Caki2 (cell line): ENCODE measurements at places on chromosomes 5 and 9.

DNA sequence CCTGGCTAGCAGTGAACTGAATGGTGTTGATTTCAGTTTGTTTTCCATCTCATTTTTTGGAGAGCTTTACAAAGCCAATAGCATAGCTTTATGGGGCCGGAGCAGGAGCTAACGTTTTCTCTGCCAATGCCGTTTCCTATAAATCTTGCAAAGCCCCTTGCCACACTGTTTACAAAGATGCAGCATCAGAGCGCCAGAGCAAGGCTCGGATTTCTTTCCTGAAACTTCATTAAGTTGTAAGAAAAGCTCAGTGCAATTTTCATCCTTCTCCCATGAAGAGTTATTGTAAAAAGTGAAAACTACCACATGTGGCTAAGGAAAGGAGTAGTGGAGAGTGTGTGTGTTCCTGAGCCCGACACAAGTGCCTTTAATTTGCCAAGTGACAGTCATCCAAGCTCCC, 178.2 kb upstream of the GDNF start:
- no peak for DNase-seq

DNA sequence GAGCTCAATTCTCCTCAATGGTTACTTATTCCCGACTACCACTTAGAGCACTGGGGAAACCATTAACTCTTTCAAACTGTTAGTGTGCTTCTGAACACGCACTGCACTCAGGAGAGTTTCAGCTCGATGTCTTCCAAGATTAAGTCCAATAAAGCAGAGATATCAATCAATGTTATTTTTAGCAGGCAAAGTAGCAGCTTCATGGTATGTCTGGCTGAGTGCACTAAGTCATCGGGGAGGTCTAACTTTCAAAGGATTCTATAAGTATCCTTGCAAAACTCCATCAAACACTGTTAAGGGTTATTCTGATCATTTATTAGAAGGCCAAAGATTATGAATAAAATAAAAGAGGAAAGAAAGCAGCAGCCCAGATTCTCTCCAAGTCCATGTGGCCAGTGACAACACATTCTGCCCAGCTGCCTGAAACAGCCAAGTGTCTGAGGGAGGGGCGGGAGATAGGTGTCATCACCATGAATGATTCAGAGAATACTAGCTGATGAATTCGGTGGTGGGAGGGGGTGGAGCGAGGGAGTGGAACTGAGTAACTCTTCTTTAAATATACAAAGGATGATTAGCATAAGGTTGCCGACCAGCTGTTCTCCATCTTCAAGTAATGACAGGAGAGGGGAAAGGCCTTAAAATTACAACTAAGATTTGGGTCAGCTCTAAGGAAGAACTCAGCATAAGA, 21.3 kb downstream of the NREP start:
- peak; percentile 46 for DNase-seq

- no peak for DNase-seq
Measured at GRCh38 chr5:124686239-124687004, 60.0 kb downstream of the ZNF608 start.

DNA sequence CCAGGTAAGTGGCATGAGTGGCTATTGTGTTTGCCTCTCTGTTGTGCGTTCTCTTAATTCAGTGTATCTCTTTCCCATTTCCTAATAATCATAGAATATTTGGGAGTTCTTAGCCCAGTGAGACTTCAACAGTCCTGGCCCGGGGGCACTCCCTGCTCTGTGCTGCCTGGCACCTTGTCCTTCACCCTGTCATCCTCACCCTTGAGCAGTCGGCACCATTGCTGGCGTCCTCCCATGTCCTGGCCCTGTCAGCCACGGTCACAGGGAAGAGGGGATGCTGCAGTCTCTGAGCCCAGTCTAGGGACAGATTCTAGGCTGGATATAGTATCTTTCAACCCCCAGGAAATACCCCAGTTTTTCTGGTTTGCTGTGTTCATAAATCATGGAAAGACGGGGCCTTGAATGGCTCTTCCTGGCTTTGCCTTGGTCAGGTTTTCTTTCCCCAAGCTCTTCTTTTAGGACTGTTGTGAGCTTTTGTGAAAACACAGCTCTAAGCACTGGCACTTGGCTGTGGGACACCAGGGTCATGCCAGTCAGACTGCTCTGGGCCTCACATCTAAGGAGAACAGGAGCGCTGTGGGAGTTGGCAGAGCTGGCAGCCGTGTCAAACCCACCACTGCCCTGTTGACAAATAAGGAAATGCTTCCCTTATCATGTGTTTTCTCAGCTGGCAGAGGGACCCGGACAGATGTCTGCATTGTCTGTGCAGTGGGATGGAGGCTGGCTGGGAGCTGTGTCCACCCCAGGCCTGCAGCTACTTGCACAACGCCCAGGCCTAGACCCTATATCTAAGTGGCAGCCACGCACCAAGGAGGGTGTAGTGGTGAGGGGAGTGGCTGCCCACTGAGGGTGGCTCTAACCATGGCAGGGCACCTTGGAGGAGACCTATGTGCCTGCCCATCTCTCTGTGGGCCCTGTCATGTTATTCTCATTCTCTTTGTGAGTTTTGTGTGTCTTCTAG, 378.6 kb downstream of the ICE1 start:
- DNase-seq, result no peak

DNA sequence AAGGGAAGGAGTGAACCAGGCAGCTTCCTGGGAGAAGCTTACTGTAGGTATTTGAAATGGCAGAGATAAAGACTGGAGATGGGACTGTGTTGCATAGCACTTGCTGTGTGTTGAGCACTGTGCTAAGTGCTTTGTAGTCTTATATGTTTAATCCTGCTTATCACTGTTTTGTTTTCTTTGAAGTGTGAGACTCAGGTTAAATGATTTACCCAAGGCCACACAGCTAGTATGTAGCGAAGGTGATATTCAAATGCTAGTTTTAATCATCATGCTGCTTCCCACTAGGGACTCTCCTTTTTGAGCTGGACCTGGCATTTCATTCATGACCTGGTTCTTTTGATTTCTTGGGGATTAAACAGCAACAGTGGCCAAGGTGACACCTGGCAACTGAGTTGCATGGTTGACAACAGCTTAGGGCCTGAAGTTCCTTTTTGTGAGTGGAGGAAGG, 35.3 kb upstream of the SPRY4 start:
- peak; percentile 48 for DNase-seq

DNA sequence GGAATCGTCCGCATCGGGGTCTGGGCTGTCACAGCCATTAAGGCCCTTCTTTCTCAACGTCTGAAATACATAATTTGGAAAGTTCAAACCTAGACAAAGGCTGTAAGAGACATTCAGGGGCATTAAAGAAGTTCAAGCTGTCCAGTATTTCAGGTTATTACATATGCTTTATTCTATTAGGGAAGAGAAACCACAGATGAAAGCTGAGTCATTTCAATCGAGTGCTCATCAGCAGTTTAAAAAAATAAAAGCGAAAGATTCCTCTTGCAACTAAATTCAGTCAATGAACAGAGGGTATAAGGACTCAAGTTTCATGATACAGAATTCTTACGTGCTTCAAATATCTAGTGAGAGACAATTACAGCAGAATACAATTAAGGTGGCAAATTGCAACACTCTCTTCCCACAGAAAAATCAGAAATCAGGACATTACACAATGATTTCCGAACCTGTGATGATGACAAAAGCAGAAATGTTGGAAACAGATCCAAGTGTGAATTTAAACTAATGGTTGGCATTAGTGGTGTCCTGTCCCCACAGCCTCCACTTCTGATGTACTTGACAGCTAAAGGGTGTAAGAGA, 121.6 kb downstream of the MEF2C start:
- no peak for DNase-seq

DNA sequence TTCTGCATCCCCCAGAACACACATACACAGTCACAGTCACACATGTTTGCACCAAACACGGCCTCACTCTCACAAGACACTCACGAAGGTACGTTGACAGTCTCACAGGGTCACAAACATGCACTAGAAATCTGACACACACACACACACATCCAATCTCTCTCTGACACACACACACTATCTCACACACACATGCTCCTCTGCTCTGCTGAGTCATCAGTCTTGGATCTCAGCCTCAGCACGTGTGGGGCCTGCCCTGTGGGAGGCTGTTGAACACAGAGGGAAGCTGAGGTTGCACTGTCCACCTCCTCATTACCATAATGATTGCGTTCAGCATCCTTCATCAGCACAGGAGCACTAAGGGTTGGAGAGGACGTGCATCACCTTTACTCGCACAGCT, 188.8 kb downstream of the MTRR start:
- peak; percentile 8 for DNase-seq

- DNase-seq, result no peak
Measured at GRCh38 chr9:122988920-122989621, 44.4 kb upstream of the GPR21 start.

DNA sequence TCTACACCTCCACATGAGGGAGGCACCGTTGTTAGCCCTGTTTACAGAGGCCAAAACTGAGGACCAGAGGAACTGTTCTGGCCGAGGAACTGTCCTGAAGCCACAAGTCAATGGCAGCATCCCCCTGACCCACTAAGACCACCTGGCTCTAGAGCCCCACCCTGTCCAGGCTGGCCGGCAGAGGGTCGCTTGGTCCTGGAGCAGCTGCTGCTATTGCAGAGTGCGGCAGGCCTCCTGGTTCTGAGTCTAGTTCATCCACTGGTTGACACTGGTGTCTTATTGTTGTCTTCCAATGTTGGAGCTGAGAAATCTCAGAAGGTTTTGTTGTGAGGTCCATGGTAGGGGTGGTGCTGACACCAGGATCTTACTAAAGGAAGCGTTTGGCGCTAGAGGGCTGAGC, 26.6 kb upstream of the ANGPTL2 start:
- no peak for DNase-seq

DNA sequence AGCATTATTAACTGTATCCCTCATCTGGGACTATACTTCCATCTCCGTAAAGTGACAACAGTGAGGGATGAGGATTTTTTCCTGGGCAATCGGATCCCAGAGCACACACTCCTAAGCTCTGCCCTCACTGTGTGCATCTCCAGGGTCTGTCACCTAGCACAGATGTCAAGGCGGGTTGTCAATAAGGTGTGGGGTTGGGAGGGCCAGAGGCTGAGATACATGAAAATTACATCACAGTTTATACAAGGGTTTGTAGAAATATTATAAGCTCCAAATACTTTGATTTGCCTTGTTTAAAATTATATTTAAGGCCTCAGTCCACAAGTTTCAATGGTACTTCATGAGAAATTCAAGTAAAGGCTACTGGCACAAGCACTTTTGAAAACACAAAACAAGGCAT, 4.5 kb downstream of the ADAMTS12 start:
- no peak for DNase-seq

DNA sequence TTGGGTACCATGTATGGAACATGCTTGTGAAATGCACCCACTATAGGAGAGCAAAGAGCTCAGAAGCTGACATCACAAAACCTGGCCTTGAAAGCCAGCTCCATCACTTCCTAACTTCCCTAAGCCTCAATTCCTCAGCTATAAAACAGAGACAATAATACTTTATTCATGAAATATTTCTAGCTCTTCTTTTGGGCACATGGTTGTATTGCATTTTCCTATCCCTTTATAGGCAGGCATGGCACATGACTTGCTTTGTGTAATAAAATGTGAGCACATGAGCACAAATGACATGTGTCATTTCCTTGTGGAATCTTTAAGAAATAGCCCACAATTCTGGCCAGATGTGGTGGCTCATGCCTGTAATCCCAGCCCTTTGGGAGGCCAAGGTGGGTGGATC, 18.5 kb downstream of the ZNF366 start:
- no peak for DNase-seq

GRCh38 chr5:126651013-126651577, 50.3 kb downstream of the PHAX start:
- DNase-seq, result no peak

DNA sequence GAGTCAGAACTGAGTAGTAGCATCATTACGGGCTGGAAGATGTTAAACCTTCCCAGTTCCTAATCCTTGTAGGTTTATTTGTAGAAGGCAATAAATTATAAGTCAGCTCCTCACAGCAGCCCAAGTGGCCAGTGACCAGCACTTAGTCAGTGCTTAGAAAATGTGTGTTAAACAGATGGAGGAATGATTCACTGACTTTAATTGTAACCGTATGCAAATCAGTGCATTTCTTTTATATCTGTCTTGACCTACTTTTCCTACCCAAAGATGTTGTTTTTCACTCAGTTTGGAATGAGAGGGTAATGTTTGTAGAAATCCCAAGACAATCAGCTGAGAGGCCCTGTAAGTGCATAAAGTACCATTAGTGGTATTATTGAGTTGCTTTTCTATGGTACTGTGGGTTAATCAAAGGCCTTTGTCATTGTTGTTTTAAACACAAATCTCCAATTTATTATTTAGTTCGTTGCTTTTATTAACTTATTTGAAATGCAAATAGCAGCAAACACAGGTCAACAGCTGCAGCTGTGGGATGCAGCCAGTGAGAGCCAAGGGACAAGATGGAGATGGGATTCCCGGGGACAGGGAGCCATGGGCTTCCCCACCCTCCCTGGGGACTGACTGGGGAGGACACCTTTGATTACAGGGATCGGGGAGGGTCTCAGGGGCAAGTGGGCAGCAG, 49.8 kb downstream of the MAP1B start:
- DNase-seq, result peak; percentile 33

DNA sequence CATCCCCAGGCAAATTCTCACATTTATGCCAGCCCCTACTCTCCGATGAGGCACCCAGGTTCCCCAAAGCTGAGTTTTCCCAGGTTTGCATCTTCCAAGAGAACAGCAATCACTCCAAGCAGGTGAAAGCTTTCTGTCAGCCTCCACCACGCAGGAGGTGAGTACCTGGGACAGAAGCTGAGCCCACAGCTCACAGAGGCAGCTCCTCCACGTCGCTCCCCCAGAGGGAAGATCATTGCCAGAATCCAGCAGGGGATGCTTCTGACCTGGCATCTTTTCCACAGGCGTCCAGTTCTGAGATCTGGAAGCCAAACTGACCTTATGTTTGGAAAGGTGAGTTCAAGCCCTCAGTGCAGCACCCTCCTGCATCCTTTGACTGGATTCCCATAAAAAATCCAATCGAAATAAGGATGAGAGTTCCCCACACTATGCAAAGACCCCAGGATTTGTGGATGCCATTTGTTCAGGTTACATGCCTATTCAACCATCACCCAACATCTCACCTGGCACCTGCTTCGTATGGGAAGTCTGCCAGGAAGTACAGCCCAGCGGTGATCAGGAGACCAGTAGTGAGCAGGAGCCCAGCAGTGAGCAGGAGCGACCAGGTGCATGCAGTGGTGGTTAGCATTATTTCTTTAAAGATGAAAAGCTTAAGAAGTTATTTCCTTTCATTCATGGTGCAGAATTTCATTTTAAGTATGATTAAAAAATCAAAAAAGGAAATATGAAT, 47.4 kb upstream of the OLFM1 start:
- no peak for DNase-seq

- no peak for DNase-seq
Measured at GRCh38 chr5:137221943-137222342, 277.2 kb downstream of the SPOCK1 start.

DNA sequence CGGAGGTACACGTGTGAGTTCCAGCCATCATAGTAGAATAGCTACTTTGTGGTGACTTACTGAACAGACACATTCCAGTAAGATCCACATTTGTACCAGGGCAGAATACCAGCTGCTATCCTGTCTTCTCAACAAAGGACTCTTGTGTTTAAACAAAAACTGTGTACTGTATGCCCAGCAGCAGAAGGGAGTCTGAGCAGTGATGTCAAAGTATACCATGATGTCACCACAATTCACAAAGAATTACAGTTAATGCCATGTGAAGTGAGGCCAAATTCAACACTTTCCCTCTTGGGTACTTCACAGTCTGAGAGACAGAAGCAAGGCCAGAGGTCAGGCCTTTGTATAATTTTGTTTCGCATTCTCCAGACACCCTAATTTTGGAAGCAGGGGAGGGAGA, 137.0 kb downstream of the ADAMTSL1 start:
- DNase-seq, result no peak
